ENCODE measurements at places on chromosomes 6 and 20.

GRCh38 chr6:107491138-107491609 lies 1.3 kb downstream of the SOBP start:
- DNase-seq: no peak

DNA sequence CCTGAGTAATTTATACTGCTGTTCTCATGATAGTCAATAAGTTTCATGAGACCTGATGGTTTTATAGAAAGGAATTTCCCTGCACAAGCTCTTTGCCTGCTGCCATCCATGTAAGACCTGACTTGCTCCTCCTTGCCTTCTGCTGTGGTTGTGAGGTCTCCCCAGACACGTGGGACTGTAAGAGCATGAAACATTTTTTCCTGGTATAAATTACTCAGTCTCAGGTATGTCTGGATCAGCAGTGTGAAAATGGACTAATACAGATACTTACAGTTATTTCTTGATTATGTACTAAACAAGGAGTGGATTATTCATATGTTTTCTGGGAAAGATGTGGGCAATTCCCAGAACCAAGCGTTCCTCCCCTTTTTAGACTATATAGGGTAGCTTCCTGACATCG lies 1.9 kb upstream of the TRIM38 start:
- DNase-seq: no peak

- no peak for DNase-seq
These were observed 724 bp downstream of the CDKN1A start for GRCh38 chr6:36679043-36679833.

DNA sequence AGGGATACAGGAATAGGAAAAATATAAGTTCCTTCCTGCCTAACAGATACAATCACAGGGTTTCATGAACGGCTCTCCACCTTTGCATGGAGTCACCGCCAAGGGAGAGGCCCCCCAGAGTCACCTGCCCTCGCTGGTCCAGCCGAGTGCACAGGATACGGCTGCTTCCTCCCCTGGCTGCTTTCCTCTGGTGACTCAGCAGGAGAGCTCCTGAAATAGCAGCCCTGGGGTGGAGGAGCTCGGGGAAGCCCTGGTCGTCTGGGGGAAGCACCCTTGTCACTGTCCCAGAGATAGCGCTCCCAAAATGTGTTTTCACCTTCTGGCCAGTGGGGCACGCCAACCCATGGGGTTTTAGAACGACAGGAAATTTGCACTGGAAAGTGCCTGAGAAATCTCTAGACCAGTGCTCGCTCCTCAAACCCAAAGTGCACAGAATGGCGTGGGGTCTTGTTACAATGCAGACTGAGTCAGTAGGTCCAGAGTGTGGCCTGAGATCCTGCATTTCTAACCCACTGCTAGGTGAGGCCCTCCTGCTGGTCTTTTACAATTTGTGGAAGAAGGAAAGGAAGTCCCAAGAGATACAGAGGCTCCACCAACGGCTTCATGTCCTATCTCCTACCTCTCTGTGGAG lies 35.9 kb upstream of the FAM50B start:
- DNase-seq: no peak

DNA sequence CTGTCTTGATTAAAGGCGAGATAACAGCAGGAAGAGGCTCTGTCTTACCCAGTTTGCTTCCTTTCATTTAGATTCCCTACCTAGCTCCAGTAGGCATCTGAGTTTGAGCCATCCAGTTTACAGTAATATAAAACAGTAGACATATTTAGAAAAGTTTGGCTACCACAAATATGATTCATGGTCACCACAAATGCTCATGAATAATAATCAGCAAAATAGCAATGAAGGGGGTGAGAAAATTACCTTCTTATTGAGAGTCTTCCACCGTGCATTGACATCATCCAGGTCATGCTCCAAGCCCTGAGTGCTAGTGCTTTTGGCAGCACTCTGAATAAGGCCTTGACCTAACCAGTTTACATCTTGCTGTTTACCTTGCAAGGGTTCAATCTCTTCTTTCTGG lies 106.2 kb downstream of the DST start:
- no peak for DNase-seq

DNA sequence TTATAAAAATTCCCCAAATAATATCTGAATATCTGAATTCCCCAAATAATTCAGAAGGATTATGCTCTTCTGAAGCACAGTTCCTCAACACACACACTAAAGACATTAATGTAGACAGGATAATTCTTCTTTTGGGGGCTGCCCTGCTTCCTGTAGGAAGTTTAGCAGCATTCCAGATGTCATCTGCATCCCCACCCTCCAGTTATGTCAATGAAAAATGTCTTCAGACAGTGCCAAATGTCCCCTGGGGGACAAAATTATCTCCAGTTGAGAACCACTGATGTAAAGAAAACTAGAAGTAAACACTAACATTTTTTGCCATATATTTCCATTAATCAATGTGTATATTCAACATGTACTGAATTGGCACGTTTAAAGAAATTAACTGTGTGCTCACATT lies 25.9 kb upstream of the NAA20 start:
- DNase-seq: no peak

- no peak for DNase-seq
These were observed 9.2 kb upstream of the C6orf141 start for GRCh38 chr6:49541210-49541724.

- DNase-seq: no peak
These were observed 28.8 kb upstream of the TLDC2 start for GRCh38 chr20:36847009-36847709.

DNA sequence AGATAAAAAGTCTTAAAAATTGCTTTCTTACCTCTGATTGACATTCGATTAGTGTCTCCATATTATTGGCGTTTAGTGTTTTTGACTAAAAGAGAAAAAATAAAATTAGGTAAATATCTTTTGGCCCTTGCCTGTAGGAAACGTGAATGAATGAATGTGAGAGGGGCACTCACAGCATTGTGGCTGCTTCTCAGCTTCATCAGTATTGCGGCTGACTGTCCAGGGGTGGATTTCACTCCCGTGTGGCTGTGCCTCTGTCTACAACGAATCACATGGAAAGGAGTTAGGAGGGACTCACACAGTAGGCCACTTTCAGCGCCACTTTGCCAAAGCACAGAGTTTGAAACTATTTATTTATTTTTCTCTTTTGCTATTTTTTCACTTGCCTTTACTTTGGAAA lies 844 bp downstream of the TAGAP start:
- DNase-seq: no peak

DNA sequence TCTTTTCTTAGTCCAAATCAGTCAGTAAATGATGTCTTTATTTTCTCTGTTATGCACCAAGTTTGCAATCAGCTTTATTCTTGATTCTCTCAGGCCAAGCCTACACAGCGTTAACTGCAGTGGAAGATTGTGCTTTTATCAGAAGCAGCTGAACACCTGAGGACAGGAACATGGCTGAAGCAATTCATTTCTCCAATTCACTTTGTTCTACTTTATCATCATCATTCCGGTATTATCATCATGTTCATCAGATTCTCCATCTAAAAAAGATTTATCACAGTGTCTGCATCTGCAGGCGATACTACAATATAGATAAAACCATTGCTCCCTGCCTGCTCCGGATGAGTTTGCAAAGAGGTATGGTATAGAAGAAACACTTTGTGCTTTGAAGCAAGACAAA lies 68.1 kb upstream of the STMND1 start:
- DNase-seq: no peak

- DNase-seq: peak; percentile 9
These were observed 38.5 kb upstream of the AHI1 start for GRCh38 chr6:135535989-135536414.

DNA sequence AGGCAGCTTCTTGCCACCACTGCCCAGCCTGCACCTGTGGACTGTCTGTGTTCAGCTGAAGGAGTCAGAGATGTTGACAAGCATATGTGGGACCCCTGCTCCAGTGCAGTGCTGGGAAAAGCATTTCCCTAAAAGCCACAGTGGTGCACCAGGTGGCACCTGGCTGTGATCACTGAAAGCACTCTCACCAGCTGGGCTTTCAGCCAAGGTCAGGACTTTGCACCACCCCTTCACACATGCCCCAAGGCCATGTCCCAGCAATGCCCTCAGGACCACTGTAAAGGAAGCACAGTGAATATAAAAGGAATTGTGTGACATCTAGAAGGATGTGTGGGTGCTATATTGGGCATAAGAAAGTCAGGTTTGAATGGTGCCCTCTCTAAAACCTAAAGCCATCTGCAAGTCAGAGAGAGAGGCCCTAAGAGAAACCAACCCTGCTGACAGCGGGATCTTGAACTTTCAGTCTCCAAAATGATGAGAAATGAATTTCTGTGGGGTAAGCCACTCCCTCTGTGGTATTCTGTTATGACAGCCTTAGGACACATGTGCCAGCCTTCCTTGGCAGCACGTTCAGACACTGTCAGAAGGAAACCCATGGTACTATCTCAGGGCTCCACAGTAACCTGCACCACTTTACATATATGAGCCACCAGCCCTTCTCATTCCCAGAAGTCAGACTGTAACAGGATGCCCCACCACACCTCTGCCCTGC lies 30.7 kb downstream of the CBLN4 start:
- DNase-seq: no peak

- no peak for DNase-seq
These were observed 92.8 kb downstream of the ADAT2 start for GRCh38 chr6:143357561-143358255.

GRCh38 chr20:51553897-51554486 lies 11.5 kb upstream of the NFATC2 start:
- no peak for DNase-seq
